ENCODE measurements at places on chromosomes 5 and 9.

DNA sequence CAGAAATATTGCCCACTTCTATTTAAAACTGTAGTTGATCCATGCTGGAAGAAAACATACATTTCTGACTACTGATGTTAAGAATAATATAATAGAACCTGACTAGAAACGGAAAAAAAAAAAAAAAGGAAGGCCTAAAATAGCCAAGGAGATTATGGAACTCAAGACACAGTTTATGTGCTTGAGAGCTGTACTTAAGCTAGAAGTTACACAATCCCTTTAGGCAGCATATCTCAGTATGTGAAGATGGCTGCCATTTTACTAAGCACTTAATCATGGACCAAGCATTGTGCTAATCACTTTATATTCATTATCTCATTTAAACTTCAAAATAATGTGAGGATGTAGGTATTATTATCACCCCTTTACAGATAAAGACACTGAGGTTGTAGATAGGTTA lies 73.0 kb upstream of the NR4A3 start:
- no peak for DNase-seq

- no peak for DNase-seq
Measured at GRCh38 chr5:172670444-172670843, 29.4 kb downstream of the NEURL1B start.

DNA sequence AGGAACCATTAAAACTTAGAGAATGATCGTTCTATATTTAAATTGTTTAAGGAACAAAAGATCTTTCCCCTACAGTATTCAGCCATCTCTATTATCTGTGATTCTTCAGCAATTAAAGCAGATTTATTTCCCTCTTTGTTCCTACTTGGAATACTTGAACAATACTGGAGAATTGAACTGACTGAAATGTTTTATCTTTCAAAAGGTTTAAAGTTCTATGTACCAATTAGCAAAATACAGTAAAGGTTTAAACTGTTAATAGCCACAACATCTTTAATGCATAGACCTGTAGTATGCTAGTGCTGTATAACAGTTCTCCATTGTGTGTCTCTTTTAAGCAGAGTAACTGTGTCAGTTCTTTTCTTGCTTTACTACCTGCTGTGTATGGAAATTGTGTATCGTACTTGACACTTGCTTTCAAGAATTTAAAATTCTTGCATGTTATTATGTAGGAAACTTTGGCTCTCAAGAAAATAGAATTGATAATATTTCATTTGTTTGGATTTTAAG lies 54.0 kb downstream of the NDUFS4 start:
- DNase-seq: no peak

DNA sequence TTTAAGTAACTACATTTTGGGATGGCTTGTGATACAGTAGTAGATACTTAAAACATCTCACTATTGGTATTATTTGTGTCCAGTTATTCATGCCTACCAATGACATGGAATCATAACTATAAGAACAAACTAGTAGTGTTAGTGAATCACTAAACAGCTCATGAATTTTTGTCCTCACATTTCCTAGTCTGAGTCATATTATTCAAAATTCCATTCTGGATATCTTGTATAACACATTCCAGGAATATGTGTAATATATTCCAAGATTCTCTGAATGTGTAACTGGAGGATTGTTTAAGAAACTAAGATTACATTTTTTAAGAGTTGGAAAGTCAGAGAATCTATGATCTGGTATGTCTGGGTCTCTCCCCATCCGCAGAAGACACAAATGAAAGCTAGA lies 565.3 kb upstream of the ZNF608 start:
- no peak for DNase-seq

- no peak for DNase-seq
Measured at GRCh38 chr5:168916266-168916665, 337.1 kb upstream of the PANK3 start.

- DNase-seq: no peak
Measured at GRCh38 chr9:37740631-37741328, 12.8 kb upstream of the TRMT10B start.

- DNase-seq: no peak
Measured at GRCh38 chr5:40841068-40841805, at the start of gene CARD6. Gene CARD6 (plus strand): TSS chr5:40841367. CDS start chr5:40841383, 16 bp downstream.

GRCh38 chr9:111399772-111400563 lies 69.9 kb upstream of the OR2K2 start:
- no peak for DNase-seq

GRCh38 chr5:143693651-143694252 lies 118.2 kb upstream of the HMHB1 start:
- DNase-seq: no peak

GRCh38 chr5:157273131-157273556 lies 7.2 kb downstream of the CYFIP2 start:
- no peak for DNase-seq

DNA sequence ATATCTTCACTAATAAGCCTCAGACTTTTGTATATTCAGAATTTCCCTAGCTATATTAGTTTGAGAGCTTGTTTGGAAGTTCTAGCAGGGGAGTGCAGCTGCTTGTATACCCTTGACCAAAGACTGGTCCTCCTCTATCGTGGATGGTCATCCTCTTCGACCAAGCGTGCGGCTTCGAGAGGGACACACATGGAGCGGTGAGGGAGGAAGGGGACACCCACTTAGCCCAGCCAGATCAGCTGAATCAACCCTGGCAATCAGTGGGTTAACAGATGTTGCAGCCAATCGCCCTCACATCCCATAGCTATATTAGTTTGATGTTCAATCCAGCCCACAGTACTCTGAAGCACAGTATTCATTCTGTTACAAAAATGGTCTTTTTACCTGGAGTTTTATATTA lies 3.2 kb downstream of the CAVIN4 start:
- DNase-seq: no peak

All from stimulated activated CD4-positive, alpha-beta T cell treated with anti-CD3 and anti-CD28 coated beads, Interleukin-1b, Interleukin-23, amount 100 ng/mL, for 1 hour (primary cell).